Fibroblast of lung (primary cell): ENCODE measurements at places on chromosomes 12 and 14. TPM values are rescaled to one million over a fixed set of nuclear protein-coding genes. Genes with fewer than 3 reads are reported as not detected.

- DNase-seq: no peak
Observed at GRCh38 chr14:76695263-76695920, 65.9 kb upstream of the VASH1 start.

- no peak for DNase-seq
Observed at GRCh38 chr12:132632521-132633228, 14.1 kb downstream of the P2RX2 start.

DNA sequence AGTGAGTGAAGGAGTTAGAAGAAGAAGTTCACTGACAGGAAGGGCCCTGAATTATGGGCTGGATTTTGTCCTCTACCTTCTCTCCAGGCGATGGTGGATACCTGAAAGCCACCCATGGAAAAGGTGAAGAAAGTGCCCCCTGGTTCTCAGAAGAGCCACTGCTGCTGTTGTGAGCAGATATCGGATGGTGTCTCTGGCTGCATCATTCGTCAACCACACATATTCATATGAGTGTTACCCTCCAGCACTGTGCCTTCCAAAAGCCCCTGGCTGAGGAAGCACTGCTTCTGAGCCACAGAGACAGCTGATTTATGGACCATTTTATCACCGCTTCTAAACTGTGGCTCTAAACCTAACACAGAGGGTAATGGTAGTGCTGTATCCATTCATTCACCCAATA, 2.0 kb upstream of the ACTN1 start:
- no peak for DNase-seq

DNA sequence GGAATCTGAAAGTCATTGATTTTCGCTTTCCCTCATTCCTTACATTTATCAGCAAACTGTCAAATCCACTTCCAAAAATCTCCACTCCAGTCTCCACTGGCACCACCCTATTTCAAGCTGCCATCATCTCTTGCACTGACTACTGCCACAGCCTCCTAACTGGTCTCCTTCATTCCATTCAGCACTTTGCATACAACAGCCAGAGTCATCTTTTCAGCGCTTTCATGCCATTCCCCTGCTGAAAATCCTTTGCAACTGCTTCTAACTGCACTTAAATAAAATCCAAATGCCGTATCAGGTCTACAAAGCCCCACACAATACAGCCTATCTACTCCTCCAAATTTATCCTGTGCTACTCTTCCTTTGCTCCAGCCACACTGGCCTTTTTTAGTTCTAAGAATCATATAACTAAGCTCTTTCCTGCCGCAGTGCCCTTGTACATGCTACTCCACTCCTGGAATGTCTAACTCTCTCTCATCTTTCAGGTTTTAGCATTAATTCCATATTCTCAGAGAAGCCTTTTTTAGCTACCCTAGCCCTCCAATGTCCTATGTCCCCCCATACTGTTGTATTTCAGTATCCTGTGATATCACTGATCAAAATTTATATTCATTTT, 21.6 kb downstream of the FERMT2 start:
- DNase-seq: no peak

DNA sequence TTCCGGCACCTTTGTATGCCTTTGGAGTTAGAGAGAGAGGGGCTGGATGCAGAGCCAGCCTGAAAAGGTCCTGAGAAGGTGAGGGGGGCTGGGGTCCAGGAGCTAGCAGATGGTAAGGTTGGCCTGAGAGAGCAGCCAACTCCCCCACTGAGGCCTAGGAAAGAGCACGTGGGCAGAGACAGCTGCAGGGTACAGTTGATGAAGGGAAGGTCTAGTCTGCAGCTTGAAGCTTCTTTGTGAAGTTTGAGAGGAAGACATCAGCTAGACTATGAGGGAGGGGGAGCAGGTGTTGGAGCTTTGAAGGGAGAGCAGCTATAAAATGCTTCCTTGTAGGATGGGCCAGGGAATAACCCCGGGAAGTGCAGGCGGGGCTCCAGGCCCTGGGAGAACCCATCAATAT, 289.3 kb upstream of the AMIGO2 start:
- DNase-seq: no peak

PMCH gene
- not detected in 2 replicates for total RNA-seq
